ENCODE measurements at places on chromosomes 6 and 20.
A peak's percentile ranks its signal among the peaks of the same experiment; 100 is the strongest.

DNA sequence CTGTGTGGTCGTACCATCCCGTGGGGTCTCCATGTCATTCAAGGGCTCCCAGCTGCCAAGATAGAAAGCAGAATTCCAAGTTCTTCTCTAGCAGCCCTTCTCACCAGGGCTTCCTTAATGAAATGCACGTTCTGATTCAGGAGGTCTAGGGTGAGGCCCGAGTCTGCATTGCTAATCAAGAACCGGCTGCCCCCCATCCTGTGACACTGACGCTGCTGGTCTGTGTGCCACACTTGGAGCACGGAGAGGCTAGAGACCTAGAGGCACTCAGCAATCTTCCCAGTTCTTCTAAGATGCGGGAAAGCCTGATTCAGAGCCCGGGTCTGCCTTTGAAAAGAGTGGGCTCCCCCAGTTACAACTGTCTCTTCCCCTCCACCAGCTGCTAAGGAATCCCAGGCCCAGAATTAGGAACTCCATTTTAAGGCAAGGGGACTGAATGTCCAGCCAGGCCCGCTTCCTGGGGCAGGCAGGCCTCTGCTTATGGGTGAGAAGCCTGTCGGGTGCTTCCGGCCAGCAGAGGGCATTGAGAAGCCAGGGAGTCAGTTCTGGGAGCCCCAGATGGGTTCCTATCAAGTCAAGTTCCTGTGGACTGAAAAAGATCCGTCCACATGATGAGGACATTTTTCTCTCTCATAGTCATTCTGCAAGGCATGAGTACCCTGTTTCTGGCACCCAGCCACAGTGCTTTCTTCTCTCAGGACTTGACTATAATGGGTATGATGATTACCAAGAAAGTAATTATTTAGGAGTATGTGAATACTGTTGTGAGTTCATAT lies 69.8 kb upstream of the RIN2 start:
- peak; percentile 82 for DNase-seq

DNA sequence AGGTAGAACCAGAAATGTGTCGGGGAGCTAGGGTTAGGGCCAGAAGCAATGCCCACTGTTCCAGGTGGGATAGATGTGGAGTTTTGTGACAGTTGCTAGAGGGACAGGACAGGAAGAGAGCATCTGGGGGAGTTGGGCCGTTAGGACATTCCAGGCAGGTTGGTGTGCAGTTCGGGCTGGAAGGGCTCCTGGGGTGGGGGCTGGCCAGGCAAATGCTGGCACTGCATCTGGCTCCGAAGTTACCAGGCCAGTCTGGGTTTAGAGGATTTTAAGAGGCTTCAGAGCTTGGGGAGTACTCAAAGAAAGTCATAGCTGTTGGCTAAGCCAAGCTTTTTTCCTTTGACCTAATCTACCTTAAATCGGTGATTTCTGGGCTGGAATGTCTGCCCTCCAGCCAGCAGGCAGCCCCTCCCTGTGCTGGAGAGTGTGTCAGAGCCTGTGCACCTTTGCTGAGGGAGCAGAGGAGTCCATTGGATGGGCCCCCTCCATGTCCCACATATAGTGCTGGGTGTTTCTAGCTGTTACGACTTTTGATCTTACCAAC lies 20.8 kb downstream of the PLCG1 start:
- no peak for DNase-seq

DNA sequence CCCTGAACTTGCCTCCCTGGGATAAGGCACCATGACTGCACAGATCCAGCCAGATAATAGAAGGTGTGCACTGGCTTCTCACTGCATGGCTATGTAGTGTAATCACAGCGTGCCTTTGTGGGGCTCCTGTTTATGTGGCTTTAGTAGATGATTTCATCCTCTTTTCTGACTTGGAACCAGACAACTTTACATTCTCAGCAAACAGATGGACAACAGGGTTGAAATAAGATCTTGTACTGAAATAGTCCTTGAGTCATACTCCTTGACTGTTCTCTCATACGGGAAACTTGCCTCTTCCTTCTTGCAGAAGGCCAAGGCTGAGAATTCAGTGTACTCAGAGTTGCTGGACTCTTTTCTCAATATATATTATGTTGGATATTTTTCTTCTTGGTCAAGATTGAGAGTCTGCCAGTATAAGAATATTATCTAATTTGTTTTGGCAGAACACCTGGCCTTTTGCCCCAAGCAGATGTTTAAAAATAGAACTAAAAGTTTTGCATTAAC lies 25.0 kb upstream of the RNF144B start:
- DNase-seq: peak; percentile 34

GRCh38 chr6:124888581-124889371 lies 73.5 kb upstream of the RNF217 start:
- no peak for DNase-seq

- DNase-seq: no peak
Measured at GRCh38 chr6:9272671-9273070, 837.3 kb upstream of the SLC35B3 start.

GRCh38 chr6:150069706-150070105 lies 785 bp upstream of the ULBP3 start:
- no peak for DNase-seq

GRCh38 chr6:122798099-122798641 lies 9.1 kb downstream of the SMPDL3A start:
- peak; percentile 64 for DNase-seq

- peak; percentile 74 for DNase-seq
Measured at GRCh38 chr6:151389618-151390275, 1.6 kb downstream of the ZBTB2 start.

DNA sequence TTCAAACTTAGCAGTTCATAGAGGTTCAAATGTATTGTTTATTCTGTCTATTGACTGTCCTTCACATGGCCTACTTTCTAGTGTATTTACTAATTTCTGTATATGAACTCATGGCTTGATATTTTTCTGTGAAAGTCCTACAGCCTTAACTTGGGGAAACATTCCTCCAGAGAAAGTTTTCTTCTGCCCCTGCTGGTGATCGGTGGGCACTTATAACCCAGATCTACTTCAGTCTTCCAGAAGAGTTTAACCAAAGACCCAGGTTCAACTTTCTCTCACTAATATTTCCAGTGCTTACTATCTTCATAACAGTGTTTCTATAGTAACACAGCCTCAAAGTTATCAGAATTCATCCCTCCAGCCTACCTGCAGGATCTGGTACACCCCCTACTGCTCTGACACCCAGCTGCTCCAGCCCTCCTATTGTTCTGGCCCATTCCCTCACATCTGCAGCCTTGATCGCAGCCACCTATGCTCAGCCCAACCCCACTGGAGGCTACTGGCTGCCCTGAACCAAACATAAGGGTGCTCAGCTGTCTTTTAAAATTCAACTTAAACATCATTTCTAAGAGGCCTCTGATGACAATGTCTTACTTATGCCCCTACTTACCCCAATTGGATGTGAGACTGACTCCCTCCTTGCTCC lies 72.3 kb downstream of the TBX18 start:
- no peak for DNase-seq

GRCh38 chr20:24158281-24158680 lies 169.7 kb upstream of the GGTLC1 start:
- no peak for DNase-seq

- no peak for DNase-seq
Measured at GRCh38 chr6:163843218-163843617, 428.7 kb downstream of the QKI start.

Measured in RWPE1 (cell line).